ENCODE measurements at places on chromosomes 1 and 21.

DNA sequence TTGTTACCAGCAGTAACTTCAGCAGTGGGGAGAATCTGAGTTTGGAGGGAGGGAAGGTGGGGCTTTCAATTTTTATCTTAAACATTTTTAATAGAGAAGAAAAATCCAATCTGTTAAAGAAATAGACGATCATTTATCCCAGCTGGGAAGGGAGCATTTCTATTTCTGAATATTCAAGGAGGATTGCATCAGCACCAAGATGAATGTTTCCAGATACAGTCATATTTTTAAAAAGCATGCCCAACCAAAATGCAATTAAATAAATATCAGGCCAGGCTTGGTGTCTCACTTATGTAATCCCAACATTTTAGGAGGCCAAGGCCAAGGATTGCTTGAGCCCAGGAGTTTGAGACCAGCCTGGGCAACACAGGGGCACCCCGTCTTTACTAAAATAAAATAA, 1.7 kb upstream of the ATP1A4 start:
- peak; percentile 81 for DNase-seq

DNA sequence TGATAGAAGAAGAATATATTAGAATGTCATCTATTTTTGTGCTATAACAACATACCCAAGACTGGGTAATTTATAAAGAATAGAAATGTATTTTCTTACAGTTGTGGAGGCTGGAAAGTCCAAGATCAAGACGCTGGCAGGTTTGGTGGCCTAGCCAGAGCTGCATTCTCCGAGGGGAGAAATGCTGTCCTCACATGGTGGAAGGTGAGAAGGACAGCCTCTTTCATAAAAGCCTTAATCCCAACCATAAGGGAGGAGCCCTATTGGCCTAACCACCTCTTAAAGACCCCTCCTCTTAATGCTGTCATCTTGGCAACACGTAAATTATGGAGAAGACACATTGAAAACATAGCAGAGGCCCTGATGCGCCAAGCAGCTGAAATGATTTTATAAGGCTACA, 60.1 kb upstream of the KAZN start:
- no peak for DNase-seq

- peak; percentile 50 for DNase-seq
Observed at GRCh38 chr1:235725434-235725833, 75.8 kb upstream of the GNG4 start.

DNA sequence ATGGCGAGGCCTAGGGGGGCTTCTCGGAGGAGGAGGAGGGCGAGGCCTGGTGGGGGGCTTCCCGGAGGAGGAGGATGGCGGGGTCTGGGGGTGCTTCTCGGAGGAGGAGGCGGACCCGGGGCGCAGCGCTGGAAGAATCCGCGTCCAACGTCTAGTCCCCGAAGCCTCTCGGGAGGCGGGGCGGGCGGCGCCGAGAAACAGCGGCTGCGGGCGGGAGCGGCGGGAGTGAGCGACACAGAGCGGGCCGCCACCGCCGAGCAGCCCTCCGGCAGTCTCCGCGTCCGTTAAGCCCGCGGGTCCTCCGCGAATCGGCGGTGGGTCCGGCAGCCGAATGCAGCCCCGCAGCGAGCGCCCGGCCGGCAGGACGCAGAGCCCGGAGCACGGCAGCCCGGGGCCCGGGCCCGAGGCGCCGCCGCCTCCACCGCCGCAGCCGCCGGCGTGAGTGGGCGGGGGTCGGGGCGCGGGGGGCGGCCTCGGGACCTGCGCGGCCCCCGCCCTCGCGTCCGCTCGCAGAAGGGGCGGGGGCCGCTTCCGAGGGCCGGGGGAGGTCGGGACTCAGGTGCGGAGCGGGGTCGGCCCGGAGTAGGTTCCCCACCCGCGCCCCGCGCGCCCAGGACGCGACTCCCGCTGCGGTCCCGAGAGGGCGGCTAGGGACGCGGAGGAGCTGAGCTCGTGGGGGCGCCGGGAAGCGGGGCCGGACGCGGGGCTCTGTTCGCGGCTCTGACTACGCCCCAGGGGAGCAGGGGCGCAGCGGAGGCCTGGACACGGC, at the start of gene KLHL17:
KLHL17 (plus strand) TSS at position 222 of the 769 bp plus-strand sequence; CDS start at position 332, 110 bp downstream.
- peak; percentile 61 for DNase-seq

Measured in fibroblast of upper back skin (primary cell).